Colonic mucosa (tissue), 4 donors: ENCODE measurements at places on chromosomes 13 and 19. TPM values are rescaled to one million over a fixed set of nuclear protein-coding genes. Genes with fewer than 3 reads are reported as not detected.

PTPRS gene
- 15.6 TPM for total RNA-seq

NLRP7 gene
- total RNA-seq, result not detected

MICU2 gene
- 32.3 TPM for total RNA-seq

ZNF561 gene
- total RNA-seq, result 29.7 TPM

TPP2 gene
- 41.0 TPM for total RNA-seq

SYT5 gene
- total RNA-seq, result 3.2 TPM

SLITRK6 gene
- total RNA-seq, result 8.2 TPM

GIPR gene
- total RNA-seq, result 9.5 TPM

ATXN8OS gene
- total RNA-seq, result not detected

ATCAY gene
- total RNA-seq, result 0.12 TPM

STOML3 gene
- not detected for total RNA-seq

NLRP11 gene
- total RNA-seq, result 0.07 TPM

CELF5 gene
- 0.42 TPM for total RNA-seq

ARHGAP33 gene
- total RNA-seq, result 6.0 TPM

ZNF208 gene
- 3.7 TPM for total RNA-seq

C13orf42 gene
- total RNA-seq, result not detected

S1PR4 gene
- 0.96 TPM for total RNA-seq
